ENCODE measurements at places on chromosomes 5 and 9.

GRCh38 chr9:32426278-32426939 lies 42.0 kb downstream of the ACO1 start:
- DNase-seq, result no peak

- no peak for DNase-seq
These were observed 405.6 kb downstream of the GABRG2 start for GRCh38 chr5:162473041-162473714.

DNA sequence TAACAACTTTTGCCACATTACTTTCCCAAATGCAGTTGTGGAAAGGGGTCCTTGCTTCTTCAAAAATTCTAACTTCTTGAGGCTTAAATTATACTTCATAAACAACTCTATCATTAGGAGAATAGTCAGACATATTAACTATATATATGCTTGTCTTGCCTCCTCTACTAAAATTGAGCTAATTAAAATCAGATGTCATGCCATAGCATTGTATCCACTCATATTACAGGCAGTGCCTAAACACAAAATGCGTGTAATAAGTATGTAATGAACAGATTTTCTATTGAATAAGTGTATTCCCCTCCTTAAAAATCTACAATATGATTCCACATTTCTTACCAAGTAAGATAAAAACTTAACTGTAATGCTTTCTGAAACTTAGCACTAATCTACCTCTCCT lies 204.5 kb downstream of the PLK2 start:
- DNase-seq, result no peak

GRCh38 chr9:107155244-107155817 lies 127.7 kb upstream of the RAD23B start:
- no peak for DNase-seq

- DNase-seq, result no peak
These were observed 107.5 kb downstream of the ATP10B start for GRCh38 chr5:160744268-160745101.

DNA sequence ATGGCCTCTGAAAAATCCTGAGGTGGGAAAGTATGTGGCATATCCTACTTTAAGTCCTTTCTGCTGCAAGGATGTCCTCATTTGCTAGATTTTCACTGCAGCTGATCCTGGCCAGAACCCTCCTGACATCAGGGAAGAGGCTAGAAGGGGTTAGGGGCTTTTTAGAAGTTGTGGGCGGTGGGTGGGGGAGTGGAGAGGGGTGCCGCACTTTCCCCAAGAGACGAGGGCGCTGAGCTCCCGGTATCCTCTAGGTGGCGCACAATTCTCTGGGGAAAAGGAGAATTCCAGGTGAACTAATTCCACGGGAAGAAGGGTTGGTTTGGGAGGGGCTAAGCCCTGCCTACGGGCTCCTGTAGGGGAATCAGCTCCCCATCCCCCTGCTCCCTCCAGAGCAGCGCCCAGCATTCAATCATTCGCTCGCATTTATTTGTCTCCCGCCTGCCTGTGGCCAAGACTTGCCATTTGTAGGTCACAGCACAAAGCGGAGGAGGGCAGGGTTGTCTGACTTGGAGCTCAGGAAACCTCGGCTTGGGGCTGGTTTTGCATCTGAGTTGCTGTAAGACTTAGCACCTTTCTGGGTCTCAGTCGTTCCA lies 42.9 kb upstream of the HAND1 start:
- no peak for DNase-seq

DNA sequence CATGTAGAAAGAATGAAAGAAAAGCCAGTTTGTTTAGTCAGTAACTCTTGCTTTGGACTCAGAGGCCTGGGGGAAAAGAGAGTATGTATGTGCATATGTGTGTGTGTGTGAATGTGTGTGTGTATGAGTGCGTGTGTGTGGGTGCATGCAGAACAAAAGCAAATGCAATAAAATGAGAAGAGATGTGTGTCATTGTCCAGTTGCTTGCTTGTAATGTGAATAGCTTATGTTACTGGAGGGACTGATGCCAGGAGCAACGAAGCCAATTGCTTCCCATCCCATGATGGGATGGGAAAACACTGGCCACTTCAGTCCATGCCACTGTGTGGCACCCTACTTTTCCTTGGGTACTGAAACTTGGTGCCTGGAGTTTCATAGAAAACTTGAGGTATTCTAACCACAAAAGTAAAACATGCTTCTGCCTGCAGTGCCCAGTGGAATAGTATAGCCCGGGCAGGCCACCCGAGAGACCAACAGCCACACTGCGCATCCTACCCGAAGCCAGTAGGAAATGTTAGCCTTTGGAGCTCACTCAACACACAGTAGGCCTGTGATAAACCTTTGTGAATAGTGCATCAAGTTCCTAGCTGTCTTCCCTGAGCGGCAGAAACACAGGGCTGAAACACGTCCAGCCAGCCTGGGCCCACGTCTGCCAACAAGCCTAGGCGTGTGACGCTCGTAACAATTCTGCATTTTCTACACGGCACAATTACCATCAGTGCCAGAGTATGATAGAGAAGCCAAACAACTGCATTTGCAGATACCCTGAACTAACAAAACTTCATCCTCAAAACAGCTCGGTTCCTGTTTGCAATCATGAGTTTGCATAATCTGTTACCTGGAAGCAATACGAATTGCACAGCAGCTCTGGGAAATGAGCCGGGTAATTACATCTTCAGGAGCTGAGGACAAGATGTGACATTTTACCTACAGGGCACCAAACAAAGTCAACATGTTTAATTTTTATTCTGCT lies 198.1 kb downstream of the SYK start:
- DNase-seq, result peak; percentile 3

DNA sequence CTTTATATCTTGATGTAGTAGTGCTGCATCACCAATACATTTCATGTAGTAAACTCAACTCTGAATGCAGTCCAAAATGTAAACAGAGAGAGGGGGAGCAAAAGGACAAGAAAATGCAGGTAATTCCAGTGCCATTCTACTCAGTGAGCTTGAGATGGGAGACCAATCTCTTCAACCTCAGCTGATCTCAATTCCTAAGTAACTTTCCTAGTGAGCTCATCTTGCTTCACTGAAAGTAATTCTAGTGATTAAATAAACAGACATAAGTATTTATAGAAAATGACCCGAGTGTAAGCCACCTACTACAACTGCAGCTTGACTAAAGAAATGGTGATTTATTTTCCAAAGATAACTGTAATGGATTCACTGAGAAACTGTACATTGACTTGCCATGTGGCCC lies 424.5 kb downstream of the DMRT2 start:
- no peak for DNase-seq

GRCh38 chr9:114035221-114035844 lies 42.8 kb downstream of the AMBP start:
- DNase-seq, result no peak

GRCh38 chr5:121628783-121629182 lies 222.9 kb upstream of the FTMT start:
- no peak for DNase-seq

DNA sequence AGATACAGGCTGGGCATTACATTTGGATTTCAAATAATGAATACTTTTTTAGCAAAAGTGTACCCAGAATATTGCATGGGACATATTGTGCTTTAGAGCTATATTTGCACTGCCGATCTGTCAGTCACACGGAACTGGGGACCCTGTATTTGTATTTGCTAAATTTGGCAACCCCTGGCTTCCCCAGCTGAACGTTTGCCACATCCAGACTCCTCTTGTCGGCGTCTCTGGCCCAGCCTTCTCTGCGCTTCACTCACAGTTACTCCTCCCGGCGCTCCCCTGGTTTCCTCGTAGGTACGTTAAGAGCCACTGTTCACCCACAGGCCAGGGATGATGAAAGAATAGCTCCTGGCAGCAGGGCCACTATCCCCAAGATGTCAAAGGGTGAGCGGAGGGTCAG lies 58.7 kb downstream of the NSUN2 start:
- no peak for DNase-seq

GRCh38 chr9:18002718-18003438 lies 424.0 kb downstream of the SH3GL2 start:
- DNase-seq, result no peak

- no peak for DNase-seq
These were observed 49.9 kb upstream of the GAS1 start for GRCh38 chr9:86997156-86997555.

DNA sequence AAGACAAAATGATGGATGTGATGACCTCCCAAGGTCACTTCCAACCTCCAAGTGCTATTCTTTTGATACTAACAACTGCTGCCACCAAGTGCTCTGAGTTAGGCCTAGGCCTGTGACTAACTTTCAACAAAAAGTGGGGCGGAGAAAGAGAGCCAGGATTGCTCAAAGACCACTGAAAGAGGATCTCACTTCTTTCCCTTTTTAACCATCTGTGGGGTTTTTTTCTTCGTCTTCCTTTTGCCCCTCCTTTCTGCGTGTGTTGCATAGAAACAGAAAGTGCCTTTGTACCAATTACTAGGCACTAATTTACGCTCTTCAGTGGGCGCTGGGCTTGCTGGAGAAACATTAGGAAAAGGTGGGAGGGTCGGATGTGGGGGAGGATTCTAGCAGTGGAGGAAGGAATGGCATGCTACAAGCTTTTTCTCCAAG lies 8.0 kb downstream of the KLF9 start:
- no peak for DNase-seq

DNA sequence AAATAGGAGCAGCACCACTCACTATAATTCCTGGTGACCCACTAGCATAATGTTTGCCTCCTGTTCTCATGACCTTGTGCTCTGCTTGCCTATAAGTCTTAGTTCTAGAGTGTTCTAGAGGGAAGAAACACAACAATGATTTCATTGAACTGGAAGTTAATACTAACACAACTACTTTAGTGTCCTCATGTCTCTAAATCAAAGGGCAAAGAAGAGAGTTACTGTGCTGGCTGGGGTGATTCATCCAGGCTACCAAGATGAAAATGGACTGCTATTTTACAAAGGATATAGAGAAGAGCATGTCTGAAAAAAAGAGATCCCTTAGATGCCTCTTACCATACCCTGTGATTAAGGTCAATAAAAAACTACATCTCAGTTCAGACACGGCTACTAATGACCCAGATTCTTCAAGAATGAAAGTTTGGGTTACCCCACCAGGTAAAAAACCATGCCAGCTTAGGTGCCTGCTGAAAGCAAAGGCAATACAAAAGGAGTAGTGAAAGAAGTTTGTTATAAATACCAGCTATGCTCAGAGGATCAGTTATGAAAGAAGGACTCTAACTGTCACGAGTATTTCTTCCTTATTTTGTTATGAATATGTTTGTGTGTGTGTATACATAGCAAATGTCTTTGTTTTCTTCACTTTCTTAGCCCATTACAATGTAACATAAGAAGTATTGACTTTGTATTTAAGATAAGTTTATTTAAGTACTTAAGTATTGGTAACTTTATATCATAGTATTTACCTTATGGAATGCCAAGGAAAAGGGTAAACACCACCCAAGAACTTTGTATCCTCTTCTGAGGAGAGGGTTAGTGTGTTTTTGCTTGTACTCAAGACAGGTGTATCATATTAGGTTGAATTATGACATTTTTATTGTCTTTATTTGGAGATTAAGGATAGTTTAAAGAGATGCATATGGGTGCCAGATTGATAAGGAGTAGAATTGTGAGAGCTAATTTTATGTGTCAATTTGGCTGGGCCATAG lies 314.1 kb upstream of the PTGER4 start:
- no peak for DNase-seq

DNA sequence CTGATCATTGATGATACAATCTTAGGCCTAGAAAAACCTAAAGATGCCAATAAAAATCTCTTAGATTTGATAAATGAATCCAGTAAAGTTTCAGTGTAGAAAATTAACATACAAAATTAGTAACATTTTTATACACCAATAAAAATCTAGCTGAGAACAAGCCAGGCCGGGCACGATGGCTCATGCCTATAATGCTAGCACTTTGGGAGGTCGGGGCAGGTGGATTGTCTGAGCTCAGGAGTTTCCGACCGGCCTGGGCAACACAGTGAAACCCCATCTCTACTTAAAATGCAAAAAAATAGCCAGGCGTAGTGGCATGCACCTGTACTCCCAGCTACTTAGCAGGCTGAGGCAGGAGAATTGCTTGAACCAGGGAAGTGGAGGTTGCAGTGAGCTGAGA lies 84.4 kb downstream of the SLCO6A1 start:
- no peak for DNase-seq
